Cardiac atrium fibroblast (primary cell): ENCODE measurements at places on chromosomes 2 and 18. TPM values are rescaled to one million over a fixed set of nuclear protein-coding genes. Genes with fewer than 3 reads are reported as not detected.

The HAAO gene
- not detected in 2 replicates for total RNA-seq

The CHRNG gene
- not detected in 2 replicates for total RNA-seq

The DYNAP gene
- total RNA-seq: not detected in 2 replicates

The SCN9A gene
- total RNA-seq: 1.3 and 2.0 TPM in 2 replicates

The PRKAG3 gene
- total RNA-seq: not detected in 2 replicates

The EIF2B4 gene
- 29.2 and 31.3 TPM in 2 replicates for total RNA-seq

The SH3YL1 gene
- 29.2 and 33.2 TPM in 2 replicates for total RNA-seq
